ENCODE measurements at places on chromosomes 7 and 10.
A peak's percentile ranks its signal among the peaks of the same experiment; 100 is the strongest.

GRCh38 chr10:122703483-122704448 is 4.1 kb upstream of the C10orf120 start:
- peak; percentile 44 for DNase-seq

DNA sequence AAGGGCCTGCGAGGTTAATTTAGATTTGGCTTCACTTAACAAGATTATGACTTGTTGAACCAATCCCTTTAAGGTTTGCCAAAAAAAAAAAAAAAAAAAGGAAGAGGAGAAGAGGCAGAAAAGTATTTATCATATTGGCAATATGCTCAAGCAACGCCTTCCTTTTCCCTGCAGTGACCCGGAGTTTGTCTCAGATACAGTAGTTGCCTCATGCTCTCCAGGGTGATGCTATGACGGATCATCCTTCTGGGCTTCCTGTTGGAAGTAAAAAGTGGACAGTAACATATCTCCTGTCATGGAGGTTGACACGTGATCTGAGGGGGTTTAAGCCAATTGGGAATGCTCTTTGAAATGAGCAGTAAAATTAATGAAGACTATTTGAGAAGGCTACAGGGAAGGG is 117.3 kb downstream of the BMPER start:
- DNase-seq: no peak

GRCh38 chr10:11446864-11447263 is 164.6 kb downstream of the USP6NL start:
- DNase-seq: no peak

DNA sequence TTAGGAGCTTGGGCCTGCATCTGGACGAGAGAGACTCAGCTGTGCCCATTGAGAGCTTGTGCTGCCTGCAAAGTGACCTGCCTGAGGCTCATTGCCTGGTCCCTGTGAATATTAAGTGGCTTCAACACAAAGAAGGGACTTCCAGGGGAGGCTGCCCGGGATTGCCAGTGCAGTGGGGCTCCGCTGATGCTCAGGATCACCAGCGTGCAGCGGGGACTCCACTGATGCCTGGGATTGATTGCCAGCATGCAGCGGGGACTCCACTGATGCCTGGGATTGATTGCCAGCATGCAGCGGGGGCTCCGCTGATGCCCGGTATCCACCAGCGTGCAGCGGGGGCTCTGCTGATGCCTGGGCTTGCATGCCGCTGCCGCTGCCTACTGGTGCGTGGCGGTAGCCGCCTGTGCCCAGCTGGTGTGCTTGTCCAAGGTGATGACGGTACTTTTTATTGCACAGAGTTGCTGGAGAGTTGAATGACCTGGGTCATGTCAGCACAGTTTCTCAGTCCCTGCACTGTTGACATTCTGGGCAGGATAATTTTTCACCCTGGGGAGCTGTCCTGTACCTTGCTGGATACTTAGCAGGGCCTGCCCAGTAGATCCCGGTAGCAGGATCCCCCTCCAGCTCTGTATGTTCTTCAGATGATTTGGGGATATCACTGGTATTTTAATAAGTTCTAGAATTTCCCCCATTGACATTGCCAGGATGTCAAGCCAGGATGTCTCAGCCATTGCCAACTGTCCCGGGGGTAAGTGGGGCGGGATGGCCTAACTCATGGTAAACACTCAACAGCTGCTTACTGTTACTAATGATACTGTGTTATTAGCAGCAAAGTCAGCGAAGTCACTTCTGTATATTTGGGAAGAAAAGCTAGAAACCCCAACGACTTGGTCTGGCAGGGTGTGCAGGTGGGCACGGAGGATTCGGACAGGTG is 13.0 kb downstream of the DOCK1 start:
- DNase-seq: no peak

GRCh38 chr7:22718200-22718711 is 8.7 kb upstream of the IL6 start:
- DNase-seq: no peak

- DNase-seq: no peak
These were observed 562.9 kb upstream of the NRP1 start for GRCh38 chr10:33897291-33897752.

DNA sequence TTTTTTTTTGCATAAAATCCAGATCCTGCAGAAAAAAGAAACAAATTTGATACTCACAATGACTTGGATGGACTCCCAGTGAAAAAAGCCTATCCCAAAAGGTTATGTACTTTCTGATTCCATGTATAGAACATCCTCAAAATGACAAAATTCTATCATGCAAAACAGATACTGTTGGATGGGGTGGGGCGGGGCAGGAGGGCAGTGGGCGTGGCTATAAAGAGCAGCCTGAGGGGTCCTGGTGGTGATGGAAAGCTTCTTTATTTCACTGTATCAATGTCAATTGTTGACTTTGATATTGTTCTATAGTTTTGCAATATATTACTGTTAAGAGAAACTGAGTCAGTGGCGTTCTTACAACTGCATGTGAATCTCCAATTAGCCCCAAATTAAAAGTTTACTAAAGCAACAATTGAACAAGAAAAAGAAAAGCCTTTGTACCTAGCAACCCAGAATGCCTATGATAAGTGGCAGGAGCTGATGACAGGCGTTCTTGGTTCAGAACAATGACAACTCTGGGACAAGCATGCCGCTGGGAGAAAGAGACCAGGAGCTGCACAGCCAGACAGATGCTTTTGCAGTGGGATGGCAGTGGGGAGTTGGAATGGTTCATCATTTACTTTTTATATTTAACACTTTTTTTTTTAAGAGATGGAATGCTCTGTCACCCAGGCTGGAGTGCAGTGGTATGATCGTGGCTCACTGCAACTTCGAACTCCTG is 101.9 kb downstream of the LHPP start:
- no peak for DNase-seq

DNA sequence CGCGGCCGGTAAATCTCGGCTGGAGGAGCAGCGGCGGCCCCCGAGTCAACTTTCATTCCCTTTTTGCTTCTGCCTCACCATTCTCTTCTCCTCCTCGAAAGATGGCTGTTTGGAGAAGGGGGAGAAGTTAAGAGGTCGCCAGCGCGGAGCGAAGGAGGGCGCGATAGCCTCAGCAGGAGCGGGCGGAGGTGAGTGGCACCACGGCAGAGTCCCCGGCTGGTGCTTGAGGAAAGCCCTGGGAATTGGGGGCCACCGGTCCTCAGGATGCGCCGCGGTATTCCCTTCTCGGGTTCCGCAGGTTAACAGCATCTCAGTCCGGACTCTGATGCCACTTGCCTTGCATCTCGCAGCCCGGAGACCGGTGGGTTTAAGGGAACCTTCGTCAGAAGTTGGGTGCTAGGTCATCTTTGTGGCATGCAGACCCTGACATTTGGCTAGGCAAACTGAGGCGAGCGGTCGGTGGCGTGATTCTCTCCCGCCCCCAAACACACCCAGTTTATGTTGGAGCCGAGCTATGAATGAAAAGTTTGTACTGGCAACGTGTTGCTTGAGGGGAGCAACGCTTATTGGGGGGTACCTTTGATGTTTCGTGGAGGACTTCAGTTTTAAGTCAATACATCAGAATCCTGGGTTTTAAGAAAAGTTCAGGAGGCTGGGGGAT is 59.5 kb upstream of the PRPS1L1 start:
- no peak for DNase-seq

DNA sequence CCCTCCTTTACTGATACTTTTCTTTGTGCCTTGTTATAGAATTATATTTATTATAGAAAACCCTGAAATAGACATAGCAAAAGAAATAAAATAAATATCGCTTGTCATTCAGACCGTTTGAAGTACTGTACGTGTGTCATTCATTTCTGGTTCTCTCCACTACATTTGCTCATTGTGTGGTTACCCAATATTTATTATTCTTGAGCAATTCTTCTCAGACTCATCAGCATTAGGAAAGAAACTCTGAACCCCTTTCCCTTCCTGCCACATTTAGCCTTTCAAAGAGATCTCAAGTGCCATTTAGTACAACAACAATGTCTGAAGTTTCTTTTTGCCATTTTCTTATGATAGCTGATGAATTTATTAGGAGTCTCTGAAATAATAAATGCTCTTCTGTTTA is 154.1 kb downstream of the KIAA1217 start:
- no peak for DNase-seq

GRCh38 chr10:95450188-95450587 is 111.0 kb downstream of the SORBS1 start:
- DNase-seq: no peak

DNA sequence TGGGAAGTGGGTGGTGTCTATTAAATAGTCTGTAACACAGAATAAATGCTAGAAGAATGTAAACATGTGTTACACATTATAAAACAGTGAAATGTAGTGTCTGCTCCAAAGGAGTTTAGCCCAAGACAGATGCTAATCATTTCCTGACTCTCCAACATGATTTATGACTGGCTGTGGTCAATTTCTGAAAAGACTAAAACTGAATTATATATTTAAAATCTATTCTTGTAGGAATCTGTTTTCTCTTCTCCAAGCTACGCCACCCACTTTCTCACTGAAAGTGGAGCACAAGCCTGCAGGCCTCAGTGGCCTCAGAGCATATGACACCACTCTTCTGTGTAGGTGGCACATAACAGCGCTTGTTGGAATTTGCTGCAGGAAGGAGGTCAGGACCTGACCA is 44.4 kb downstream of the CTTNBP2 start:
- DNase-seq: no peak

GRCh38 chr7:86925221-86925620 is 134.2 kb downstream of the ELAPOR2 start:
- DNase-seq: no peak

DNA sequence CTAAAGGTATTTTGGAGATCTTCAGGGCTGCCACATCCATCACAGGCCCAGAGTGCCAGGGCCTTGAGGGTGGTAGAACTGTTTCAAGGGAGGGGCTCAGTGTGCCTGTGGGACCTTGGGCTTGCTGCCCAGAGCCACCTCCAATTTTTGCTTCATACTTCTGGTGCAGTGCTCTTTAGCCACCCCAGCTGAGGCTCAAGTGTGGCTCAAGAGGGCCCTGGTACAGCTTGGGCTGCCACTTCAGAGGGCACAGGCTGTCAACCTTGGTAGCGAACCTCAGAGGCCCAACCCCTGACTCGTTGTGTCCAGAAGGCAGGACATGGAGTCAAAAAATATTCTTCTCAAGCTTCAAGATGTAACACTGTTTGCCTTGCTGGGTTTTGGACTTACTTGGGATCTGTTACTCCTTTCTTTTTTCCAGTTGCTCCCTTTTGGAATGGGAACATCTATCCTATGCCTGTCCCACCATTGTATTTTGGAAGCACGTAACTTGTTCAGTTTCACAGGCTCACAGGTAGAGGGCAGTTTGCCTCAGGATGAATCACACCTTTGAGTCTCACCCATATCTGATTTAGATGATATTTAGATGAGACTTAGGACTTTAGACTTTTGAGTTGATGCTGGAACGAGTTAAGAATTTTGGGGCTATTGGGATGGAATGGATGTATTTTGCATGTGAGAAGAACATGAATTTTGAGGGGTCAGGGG is 224.8 kb downstream of the RPS24 start:
- DNase-seq: no peak

GRCh38 chr10:48285710-48286109 is 11.2 kb upstream of the FRMPD2 start:
- no peak for DNase-seq

DNA sequence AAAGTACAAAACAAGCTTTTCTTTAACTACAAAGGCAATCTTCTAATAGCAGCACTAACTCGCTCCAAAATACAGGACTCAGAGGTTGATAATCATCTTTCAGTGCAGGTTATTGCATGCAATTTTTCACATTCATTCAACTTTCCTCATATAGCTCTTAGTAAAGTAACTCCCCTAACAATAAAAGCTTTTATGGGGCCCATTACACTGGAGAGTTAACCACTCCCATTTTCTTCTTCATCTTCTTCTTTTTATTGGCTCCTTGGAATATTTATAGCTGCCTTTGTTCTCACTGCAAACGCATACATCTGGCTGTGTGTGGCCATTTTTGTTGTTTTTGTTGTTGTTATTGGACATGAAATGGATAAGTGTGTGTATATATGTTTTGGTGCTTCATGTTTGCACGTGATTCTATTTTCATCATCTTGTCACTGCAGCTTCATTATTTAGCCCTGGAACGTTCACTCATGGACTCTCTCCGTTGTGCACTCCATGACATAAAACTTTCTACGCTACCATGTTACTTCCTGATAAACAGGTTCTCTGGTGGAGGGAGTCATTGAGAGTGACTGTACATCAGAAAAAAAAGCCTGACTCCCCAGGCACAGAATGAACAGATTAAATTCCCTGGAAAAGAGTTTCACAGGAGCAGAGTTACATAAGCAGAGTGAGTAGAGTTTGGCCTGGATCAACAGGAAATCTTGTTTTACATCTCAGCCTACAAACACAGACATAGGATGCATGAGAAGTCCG is 236.4 kb upstream of the SP4 start:
- no peak for DNase-seq

DNA sequence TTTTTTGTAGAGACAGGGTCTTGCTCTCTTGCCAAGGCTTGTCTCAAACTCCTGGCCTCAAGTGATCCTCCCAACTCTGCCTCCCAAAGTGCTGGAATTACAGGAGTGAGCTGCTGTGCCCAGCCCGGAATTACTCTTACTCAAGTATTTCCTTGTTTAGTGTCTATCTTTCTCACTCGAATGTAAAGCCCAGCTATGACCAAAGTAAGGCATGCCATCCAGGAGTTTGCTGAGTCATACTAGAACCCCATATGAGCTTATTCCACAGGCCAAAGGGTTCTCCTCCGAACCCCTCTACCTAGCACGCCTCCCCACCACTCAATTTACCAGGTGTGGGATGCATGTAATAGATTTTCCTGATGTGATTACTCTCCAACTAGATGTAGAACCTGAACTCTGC is 166.6 kb upstream of the AUTS2 start:
- DNase-seq: no peak

DNA sequence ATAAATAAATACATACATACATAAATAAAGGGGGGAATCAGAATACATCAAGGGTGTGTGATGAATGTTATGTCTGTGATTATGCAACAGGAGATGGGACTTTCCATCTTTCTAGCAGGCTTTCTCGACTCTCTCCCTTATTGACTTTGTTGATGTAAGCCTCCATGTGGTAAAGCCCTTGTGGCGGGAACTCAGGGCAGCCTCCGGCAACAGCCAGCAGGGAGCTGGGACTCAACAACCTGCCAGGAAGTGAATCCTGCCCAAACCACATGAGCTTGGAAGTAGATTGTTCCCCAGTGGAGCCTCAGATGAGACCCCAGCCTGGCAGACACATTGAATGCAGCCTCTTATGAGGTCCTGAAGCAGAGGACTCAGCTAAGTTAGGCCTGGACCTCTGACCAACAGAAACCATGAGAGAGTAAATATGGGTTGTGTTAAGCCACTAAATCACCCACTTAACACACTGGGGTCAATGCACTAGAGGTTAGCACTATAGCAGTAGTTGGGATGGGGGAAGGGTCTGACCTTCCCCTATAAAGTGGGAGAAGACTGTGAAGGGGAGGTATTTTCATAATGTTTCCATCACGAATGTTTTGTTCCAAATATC is 104.0 kb downstream of the JCAD start:
- DNase-seq: no peak

All from stimulated activated CD4-positive, alpha-beta T cell treated with anti-CD3 and anti-CD28 coated beads, Interleukin-4, amount 100 ng/mL, for 24 hours (primary cell).